Choroid plexus epithelial cell (primary cell): ENCODE measurements at places on chromosomes 11 and 22.

GRCh38 chr11:64085906-64086257 lies 50.2 kb downstream of the FLRT1 start:
- no peak for DNase-seq

DNA sequence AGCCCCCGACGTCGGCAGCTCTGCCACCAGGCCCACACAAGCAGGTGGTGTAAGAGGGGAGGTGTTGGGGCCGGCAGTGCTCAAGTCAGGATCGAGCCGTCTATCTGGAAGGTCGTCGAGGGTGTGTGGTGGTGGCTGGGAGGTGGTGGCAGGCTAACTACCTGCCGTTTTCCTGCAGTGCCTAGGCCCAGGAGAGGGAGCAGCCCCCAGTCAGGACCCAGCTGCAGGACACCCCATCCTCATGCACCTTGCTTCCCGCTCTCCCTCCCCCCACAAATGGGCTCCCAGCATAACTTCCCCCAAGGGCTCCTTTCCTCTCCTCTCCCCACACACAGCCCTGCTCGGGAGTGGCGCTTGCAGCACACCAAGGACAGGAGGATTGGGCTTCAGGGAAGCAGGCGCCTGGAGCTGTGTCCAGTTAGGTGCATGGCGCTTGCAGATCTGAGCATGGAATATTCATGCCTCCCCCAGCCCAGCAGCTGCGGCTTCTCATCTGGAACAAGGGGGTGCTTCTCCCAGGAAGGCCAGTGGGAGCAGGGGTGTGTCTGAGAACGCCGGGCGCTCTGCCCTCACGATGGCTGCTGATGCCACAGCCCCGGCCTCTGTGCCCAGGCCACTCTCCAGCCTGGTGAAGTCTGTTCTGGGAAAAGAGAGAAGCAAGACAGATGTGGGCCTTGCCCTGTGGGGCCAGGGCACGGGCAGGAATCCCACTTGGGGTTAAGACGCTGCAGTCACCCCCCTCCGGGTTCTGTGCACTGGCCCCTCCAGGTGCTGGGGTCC lies 127.7 kb downstream of the IGLL1 start:
- no peak for DNase-seq

DNA sequence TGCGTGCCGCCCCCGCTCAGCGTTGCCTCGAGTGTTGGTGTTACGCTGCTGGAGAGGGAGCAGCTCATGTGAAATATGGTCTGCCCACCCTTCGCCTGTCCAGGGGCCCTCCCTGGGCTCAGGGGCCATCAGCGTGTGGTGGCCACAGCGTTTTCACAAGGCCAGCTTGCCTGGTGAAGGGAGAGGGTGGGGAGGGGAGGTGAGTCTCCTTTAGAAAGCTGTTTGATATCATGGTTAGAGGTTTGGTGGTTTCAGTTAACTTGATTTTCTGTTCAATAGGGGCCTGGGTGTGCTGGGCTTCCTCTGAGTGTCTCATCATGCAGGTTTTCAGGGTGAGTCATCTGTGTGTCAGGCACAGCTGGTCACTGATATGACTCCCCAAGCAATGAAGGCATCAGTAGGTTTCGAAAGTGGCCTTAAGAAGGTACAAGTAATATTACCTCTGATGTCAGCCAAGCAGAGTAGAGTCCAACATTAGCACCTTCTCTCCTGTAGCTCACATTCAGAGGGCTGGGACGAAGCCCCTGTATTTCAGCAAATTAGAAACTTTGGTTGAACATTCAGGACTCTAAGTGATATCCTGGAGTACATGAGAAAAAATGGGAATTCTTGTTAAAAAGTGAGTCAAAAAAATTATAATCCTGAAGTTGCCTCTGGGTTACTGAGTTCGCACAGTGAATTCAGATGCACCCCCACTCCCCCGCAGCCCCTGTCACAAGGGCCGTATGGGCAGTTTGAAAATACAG lies 172.5 kb downstream of the TBC1D22A start:
- DNase-seq = peak; percentile 96

DNA sequence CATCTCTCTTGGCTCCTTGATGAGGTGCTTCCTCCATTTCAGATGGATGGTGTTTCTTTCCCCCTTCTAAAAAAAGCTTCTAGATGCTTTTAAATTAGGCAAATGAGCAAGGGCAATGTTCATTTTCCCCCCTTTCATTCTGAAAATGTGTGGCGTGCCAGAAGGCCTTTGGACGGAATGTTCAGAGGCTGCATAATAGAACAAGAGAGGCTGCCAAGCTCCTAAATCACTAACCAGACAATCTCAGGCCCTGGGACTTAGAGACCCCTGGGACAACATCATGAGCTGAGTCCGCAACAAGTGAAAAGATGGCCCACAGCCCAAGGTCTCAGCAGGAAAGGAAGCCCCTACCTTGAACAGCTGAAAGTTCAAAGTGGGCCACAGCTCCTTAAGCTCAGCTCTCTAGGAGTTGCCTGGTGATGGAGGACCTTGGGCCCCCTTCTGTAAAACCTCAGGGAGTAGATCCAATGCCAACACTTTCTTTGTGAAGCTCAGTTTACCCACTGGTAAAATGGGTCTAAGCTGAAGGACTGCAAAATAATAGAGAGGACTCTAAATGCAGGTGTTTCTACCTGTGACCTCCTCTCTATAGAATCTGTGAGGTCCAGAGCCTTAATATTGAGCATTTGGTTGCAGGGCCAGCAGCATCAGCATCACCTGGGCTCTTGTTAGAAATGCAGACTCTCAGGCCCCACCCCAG lies 144.0 kb downstream of the FBXO7 start:
- no peak for DNase-seq

GRCh38 chr11:26841818-26842473 lies 120.1 kb upstream of the SLC5A12 start:
- peak; percentile 77 for DNase-seq

- DNase-seq = peak; percentile 85
Measured at GRCh38 chr11:57800444-57801182, 39.0 kb downstream of the CTNND1 start.

GRCh38 chr11:102266099-102266498 lies 51.2 kb upstream of the BIRC3 start:
- no peak for DNase-seq

DNA sequence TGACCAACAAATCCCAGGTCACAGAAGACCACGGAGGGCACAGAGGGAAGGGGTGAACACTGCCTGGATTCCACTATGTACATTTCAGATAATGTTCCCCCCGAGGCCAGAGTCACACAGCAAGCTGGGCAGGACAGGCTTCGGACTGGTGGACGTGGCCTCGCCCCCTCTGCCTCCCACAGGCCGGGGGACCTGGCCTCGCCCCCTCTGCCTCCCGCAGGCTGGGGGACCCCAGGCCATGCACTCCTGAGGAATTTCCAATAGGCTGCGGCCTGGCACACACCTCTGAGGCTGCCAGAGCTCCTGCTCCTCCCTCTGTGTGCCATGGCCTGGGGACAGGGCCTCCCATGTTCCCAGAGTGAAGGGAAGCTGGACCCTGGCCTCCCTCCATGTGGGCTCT lies 1352.8 kb downstream of the BRD1 start:
- no peak for DNase-seq

DNA sequence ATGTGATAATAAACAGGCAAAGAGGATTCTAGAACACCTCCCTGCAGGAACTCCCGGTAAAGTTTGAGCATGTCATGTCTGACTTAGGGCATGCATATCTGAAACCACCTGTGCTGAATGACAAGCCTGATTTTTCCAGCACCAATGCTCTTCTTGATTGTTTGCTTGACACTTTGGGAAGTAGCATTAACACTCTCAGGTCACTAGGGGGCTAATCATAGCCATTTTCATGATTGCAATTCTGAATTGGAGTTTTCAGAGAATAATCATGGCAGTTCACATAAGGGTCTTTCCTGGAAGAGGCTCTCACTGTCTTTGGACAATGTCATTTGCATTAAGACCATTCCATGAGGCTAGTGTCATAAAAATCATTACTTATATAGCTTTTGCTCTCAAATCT lies 234.4 kb upstream of the MTNR1B start:
- DNase-seq = peak; percentile 5

GRCh38 chr11:1884303-1884700 lies 7.4 kb downstream of the PRR33 start:
- no peak for DNase-seq

- no peak for DNase-seq
Measured at GRCh38 chr11:15670520-15671070, 555.9 kb downstream of the INSC start.

- no peak for DNase-seq
Measured at GRCh38 chr11:110455718-110456117, 26.0 kb downstream of the FDX1 start.

DNA sequence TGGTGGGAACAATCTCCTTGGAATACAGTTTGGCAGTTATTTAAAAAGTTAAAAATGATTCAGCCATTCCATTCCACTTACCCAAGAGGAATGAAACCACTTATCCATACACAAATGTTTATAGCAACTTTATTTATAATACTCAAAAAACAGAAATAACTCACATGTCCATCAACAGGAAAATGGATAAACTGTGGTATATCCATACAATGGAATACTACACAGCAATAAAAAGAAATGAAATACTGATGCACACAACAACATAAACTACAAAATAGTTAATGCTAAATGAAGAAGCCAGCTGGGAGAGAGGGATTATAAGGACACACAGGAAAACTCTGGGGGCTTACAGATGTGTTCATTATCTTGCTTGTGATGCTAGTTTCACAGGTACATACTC lies 64.7 kb downstream of the FCHSD2 start:
- DNase-seq = no peak

DNA sequence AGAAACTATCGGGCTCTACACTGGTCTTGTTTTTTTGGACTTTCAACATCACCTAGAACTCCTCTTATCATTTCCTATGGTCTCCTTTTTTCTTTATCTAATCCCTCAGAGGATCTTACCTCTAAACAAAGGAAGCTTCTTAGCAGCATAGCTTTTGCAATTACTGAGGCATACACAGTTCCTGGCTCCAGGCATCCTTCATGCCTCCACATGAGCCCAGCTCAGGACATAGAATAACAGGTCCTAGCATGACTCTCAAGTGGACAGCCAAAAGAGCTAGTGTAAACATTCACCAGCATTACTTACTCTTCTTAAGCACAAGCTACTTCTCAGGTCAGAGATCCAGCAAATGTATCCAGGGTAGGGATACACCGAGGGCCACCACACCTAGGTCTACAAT lies 17.1 kb downstream of the CFAP300 start:
- DNase-seq = no peak

DNA sequence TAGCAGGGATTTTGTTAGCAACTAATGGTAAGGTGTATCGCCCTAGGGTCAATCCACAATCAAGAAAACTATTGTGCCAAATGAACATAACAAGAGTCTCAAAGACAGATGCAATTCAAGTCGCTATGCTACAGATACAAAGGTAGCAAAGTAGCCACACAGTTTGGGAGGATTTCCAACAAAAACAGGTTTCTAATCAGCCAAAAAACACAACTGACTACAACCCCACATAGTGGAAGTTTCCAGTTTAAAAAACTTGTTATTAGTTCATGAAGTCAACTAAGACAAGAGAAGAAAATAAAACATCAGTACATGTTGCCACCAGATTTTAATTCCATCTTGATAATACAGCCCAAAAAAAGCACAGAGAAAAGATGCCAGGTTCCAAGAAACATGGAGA lies 38.0 kb downstream of the MYH9 start:
- DNase-seq = peak; percentile 81

DNA sequence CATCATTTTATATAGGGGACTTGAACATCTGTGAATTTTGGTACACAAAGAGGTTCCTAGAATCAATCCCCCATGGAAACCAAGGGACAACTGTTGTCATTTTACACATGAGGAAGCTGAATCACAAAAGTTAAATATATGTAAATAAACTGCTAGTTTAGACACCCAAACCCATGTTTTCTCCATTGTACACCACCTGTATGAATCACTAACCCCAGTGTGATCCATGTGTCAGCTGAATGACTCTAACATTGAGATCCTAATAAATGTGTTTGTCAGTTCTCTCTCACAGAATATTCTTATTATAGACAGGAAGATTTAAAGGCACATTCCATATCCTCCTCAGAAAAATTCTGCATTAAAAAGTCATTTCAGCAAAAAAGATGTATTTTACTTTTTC lies 83.3 kb downstream of the ATG16L2 start:
- DNase-seq = no peak

DNA sequence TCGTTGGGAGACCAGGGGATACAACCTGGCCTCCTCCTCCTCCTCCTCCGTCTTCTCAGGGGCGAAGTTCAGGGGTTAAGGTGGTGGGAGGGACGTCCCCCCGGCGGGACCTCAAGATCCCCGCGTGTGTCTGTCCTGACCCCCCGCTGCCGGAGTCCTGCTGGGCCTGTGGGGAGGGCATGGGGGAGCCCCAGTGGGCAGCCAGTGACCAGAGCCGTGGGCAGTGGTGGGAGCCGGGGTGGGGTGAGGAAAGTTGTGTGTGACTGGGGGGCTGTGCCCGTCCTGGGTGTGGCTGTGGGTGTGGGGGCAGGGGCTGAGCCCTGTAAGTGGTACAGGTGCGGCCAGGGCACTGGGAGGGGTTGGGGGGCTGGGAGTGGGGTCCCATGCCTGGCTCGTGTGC lies 10.1 kb downstream of the TSPAN4 start:
- DNase-seq = no peak

GRCh38 chr11:116882386-116882785 lies 45.0 kb upstream of the APOA1 start:
- peak; percentile 53 for DNase-seq

DNA sequence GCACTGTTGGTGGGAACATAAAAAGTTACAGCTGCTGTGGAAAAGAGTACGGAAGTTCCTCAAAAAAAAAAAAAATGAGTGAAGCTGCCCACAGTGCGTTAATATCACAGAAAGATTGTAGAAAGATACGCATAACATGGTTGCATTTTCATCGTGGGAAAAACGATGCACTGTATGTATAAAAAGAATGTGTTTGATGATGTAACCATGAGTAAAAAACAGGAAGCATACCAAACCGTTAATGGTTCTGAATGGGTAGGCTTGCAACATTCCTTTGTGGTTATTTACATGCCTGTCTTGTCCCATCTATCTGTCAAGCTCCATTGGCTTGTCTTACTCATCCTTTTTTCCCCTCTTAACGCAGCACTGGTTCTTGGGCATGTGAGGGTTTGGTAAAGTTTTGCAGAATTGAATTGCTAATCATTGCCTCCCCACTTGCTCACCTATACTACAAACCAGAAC lies 33.8 kb upstream of the DKK3 start:
- peak; percentile 97 for DNase-seq
